Fibroblast of skin of back (primary cell): ENCODE measurements at places on chromosomes 16 and 17.

DNA sequence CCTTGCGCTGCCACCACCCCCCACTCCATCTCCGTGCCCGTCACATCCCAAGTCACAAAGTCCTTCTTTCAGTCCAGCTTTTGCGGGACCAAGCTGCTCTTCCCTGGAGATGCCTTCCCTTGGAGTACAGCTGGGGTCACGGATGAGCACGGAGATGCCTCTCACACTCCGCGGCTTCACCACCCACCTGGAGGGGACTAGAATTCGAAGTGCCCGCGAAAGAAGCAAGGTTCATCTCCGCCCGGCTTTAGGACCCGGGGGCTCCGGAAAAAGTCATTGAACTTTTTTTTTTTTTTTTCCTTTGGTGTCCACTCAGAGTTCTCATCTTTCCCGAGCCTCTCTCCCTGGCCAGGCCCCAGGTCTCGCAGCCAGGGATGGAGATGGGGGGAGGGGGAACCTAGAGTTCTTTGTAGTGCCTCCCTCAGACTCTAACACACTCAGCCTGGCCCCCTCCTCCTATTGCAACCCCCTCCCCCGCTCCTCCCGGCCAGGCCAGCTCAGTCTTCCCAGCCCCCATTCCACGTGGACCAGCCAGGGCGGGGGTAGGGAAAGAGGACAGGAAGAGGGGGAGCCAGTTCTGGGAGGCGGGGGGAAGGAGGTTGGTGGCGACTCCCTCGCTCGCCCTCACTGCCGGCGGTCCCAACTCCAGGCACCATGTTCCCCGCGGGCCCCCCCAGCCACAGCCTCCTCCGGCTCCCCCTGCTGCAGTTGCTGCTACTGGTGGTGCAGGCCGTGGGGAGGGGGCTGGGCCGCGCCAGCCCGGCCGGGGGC, at the start of gene FKBP10:
Gene FKBP10 (plus strand): TSS at position 624 of the 771 bp plus-strand sequence. CDS start 31 bp downstream, at position 655.
- peak; percentile 92 for DNase-seq

- peak; percentile 47 for DNase-seq
Observed at GRCh38 chr17:78598013-78598471, 20.8 kb upstream of the DNAH17 start.

GRCh38 chr17:42608305-42609181, 631 bp downstream of the RETREG3 start:
- peak; percentile 14 for DNase-seq

- no peak for DNase-seq
Observed at GRCh38 chr16:1100084-1100800, 4.2 kb upstream of the C1QTNF8 start.

DNA sequence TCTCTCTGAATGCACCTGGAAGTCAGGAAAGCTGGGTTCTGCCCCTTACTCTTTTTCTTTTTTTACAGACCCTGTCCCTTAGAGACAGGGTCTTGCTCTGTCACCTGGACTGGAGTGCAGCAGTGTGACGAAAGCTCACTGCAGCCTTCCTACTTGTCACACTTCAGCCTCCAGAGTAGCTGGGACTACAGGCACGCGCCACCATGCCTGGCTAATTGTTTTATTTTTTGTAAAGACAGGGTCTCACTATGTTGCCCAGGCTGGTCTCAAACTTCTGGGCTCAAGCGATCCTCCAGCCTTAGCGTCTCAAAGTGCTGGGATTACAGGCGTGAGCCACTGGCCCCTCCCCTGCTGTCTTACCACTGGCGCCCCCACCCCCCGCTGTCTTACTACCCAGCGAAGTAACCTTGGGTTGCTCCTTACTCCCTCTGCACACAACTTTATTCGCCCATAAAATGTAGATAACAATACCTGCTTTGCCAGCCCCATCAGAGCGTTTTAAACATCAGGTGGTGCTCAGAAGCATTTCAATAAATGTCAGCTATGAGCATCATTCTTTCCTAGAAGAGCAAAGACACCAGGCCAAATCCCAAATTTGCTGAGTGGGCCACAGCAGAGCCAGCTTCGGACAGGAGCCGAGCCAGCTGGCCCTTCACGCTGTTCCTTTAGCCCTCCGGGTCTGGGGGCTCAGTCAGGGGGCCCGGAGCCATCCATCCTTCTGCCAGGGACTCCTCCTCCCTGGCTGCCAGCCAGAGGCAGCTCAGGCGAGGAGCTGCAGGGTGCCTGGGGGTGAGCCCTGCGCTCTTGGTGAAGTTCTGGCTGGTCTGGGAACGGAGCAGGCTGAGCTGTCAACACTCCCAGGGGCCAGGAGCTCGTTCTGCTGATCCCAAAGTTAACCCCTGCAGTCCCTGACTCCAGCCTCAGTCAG, 24.4 kb downstream of the SRL start:
- DNase-seq = peak; percentile 55

DNA sequence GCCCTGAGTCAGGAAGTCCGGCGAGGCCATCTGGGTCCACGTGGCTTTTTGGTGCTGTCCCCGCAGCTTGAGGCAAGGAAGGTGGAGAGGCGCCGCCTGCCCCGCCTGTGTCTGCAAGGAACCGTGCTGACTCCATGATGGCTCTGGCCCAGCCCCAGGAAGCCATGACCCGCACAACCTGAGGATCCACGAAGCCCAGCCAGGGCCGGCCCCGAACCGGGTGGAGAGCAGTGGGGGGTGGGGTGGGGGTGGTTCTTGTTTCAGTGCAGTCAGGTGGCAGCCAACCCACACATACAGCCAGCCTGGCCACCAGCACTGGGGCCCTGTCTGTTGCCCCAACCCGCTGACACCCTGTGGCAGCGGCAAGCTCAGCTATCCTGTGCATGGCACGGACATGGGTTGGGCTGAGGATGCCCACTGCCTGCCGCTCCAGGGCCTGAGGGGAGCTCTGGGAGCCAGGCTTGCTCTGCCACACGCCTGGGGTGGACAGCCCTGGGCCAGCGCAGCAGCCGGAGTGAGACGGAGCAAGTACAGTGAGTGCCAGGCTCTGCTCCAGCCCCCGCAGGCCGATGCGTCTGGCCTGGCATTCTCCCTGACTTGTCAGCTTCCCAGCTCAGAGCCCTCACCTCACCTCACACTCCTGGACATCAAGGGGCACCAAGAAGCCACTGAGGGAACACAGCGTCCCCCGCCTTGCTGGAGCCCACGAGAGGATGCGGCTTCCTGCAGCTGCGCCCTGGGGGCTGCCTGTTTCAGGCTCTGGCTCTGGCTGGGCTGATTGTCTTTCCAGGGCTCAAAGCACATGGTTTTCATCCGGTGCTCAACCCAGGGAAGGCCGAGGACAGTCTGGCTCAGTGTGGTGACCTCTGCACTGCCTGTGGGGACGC, 68.8 kb downstream of the LMF1 start:
- no peak for DNase-seq

GRCh38 chr16:71895679-71896365, 491 bp downstream of the IST1 start:
- peak; percentile 51 for DNase-seq

DNA sequence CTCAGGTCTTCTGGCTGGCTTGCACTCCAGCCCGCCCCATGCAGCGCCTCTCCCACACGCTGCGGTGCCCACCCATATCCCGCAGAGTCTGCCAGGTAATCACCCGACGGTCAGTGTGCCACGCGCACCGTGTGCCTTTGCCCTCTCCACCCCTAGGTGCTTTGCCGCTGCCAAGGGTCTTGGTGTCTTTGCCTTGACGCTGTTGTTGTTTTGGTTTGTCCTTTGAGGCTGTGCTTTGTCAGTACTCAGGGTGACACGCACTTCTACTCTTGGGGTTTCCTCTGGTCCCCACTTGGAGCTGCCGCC, 30.1 kb downstream of the UBN1 start:
- DNase-seq = no peak

DNA sequence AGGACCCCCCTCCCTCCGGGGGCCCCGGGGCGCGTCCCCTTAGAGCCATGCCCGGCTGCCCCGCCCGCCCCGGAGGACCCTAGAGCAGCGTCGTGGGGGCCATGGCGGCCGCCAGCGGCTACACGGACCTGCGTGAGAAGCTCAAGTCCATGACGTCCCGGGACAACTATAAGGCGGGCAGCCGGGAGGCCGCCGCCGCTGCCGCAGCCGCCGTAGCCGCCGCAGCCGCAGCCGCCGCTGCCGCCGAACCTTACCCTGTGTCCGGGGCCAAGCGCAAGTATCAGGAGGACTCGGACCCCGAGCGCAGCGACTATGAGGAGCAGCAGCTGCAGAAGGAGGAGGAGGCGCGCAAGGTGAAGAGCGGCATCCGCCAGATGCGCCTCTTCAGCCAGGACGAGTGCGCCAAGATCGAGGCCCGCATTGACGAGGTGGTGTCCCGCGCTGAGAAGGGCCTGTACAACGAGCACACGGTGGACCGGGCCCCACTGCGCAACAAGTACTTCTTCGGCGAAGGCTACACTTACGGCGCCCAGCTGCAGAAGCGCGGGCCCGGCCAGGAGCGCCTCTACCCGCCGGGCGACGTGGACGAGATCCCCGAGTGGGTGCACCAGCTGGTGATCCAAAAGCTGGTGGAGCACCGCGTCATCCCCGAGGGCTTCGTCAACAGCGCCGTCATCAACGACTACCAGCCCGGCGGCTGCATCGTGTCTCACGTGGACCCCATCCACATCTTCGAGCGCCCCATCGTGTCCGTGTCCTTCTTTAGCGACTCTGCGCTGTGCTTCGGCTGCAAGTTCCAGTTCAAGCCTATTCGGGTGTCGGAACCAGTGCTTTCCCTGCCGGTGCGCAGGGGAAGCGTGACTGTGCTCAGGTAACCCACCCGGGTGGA, 759 bp downstream of the ALKBH5 start:
- DNase-seq = peak; percentile 43

DNA sequence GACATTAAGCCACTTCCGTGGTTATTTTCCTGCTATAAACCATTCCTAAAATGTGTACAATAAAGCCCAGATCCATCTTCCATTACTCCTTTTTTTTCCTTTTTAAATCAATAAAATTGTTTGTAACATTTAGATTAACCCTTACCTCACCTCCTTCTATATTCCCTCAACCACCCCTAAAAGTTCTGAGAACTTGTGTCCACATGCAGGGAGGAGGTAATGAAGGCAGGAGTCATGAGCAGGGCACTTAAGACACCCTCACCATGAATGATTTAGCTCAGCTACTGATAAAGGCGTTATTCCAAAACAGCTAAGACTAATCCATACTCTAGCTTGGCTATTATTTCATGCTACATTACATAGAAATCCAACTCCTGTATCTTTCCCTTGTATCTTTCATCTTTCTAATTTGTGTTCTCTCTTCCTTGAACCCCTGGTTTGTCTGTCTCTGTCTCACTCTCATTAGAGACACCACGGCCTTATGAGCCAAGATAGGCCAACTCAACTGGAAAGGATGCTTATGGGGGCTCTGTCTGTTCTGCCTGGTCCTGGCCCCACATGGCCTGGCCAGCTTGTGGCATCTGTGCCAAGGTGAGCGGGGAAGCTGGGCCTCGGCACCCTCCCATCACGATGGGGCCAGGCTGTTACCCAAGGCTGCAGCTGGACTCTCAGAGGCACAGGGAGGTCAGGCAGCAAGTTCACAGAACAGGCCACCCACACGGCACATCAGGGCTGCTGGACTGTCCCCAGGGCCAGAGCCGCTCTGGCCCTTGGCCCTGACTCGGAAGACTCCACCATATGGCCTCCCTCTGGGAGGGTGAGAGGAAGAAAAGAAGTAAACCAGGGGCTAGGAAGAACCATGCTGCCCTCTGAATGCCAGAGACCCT, 294.4 kb downstream of the SOX9 start:
- DNase-seq = no peak

DNA sequence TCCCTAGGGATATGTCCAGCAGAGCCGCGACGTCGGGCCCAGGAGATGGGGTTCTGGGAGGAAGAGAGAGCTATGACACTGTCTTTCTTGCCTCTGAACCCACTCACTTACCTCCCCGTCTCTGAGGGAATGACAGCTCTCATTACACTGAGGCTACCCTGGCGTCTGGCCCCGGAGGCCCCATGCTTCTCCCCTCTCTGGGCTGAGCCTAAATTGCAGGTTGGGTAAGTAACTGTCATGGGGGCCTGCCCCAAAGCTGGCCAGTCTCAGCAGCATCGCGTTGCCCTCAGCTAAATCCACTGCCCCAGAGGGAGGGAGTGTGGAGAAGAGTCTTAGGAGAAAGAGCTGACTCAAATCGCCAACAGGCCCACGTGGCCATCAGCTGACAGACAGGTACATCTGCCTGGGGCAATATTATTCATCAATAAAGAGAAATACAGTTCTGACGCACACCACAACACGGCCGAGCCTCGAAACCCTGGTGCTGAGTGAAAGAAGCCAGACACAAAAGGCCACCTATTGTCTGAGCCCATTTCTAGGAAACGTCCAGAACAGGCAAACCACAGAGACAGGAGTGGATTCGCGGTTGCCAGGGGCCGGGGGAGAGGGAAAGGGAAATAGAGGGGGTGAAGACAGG, 156.4 kb downstream of the C16orf95 start:
- no peak for DNase-seq

DNA sequence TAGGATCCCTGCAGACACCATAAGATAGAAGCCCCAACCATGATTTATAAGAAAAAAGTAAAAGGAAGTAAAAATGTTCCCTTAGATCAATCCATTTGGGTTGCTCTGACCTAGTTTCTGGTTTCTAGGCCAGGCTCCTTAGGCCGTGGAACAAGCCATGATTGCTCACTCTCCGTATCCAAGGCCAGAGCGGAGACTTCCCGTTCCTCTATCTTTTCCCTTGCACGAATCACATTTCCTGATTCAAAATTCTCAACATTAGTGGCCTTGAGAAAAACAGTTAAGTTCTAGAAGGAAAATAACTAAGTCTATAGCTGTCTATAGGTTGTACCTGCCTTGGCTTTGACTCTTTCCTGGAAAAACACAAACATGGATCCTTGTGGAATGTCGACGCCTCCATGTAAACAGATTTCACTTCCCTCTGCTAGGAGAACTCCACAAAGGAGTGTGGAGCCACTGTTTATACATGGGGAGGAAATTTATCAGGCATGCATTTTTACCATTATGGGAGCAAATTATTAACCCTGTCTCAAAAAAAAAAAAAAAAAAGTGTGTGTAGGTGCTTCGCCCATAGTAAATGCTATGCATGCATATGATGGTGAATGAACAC, 149.6 kb downstream of the ZFHX3 start:
- no peak for DNase-seq

- no peak for DNase-seq
Observed at GRCh38 chr16:55154956-55155355, 169.0 kb upstream of the IRX6 start.

GRCh38 chr17:43787728-43788127, 7.5 kb downstream of the CFAP97D1 start:
- DNase-seq = no peak

GRCh38 chr17:45688353-45688752, 95.8 kb upstream of the CRHR1 start:
- DNase-seq = no peak

DNA sequence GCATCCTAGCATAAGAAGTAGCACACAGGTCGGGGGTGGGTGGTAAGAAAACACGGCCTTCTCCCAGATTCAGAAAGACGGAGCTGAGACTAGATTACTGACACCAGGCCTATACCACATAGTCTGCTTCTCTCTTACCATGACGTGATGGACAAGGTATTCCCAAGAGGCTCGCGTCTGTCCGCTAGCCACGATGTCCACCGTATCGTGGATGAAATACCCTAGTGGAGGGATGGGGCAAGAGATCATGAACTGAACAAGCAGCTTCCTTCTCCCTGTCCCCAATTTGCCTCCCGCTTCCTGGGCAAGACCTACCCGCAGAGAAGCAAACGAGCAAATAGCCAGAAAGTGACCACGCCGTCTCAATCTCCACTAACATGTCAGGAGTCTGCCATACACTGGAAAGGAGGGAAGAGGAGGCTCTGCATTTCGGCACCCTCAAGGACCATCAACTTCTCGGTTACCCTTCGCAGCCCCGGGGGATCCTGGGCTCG, 820 bp downstream of the TLCD1 start:
- peak; percentile 42 for DNase-seq
